Activated CD8-positive, alpha-beta memory T cell treated with anti-CD3 and anti-CD28 coated beads, Interleukin-2, amount 50 U/mL, for 48 hours (primary cell): ENCODE measurements at places on chromosomes 1 and 21.

- DNase-seq = no peak
Observed at GRCh38 chr1:21280482-21280881, 9.8 kb downstream of the ECE1 start.

GRCh38 chr1:8121261-8122159 lies 95.4 kb upstream of the ERRFI1 start:
- DNase-seq = no peak

- peak; percentile 65 for DNase-seq
Observed at GRCh38 chr1:11693024-11693590, 1.6 kb downstream of the DRAXIN start.

DNA sequence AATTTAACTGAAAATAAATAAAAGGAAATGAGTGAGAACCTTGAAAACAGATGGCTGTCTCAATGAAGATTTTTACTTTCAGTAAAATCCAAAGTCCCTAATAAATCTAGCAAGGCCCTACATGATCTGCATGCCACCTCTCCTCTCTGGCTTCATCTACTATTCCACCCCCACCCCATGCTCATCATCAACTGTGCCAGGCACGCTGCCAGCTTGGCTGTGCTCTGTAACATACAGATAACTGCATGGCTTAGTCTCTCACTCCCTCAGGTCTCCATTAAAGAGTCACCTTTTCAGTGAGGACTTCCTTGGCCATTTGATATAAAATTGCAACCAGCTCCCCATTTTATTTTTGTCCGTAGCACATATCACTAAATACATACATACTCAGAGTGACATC lies 26.7 kb downstream of the RGSL1 start:
- DNase-seq = no peak

DNA sequence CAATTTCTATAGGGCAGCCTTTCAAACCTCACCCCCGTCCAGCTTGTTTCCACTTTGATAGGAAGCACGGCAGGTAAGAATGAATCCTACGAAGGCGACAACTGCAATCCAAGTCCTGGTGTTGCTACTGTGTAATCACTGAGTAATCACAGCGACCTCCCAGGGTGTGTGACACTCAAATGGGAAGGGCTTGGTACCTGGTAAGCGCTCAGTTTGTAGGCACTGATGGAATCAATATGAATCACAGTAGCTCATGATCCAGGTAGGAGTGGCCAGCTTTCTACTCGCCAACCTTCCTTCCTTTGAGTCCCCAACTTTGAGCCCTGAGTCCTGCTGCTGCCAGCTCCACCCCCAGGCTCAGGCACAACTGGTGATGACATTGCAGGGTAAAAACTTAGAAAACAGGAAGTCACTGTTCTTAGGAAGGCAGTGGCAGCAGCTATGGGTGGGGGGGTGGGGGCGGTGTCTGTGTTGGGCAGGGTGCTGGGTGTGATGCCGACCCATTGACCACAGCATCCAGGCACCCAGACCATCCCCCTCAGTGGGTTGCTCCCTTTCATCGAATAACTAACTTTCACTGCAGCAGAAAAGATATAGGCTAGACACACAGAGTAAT lies 70.7 kb downstream of the CD247 start:
- peak; percentile 78 for DNase-seq

DNA sequence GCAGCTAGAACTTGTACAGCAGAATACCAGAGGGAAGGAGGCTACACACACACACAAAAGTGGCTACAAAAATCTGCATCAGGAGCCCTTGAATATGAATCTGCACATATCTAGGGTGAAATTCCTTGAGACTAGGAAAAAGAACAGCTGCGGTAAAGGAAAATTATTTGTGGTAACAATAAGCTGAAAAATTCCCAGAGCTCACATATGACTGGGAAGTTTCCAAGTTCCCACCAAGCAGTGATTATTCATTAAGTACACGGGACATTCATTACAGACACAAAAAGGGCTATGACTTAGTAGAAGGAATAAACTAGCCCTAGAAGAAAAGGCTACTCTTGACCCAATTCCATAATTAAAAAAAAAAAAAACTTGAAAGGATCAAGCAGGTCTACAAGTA lies 149.5 kb upstream of the BACE2 start:
- DNase-seq = no peak

- DNase-seq = no peak
Observed at GRCh38 chr1:173832748-173833147, 8.1 kb upstream of the CENPL start.

GRCh38 chr1:68363339-68363738 lies 86.4 kb downstream of the RPE65 start:
- no peak for DNase-seq

DNA sequence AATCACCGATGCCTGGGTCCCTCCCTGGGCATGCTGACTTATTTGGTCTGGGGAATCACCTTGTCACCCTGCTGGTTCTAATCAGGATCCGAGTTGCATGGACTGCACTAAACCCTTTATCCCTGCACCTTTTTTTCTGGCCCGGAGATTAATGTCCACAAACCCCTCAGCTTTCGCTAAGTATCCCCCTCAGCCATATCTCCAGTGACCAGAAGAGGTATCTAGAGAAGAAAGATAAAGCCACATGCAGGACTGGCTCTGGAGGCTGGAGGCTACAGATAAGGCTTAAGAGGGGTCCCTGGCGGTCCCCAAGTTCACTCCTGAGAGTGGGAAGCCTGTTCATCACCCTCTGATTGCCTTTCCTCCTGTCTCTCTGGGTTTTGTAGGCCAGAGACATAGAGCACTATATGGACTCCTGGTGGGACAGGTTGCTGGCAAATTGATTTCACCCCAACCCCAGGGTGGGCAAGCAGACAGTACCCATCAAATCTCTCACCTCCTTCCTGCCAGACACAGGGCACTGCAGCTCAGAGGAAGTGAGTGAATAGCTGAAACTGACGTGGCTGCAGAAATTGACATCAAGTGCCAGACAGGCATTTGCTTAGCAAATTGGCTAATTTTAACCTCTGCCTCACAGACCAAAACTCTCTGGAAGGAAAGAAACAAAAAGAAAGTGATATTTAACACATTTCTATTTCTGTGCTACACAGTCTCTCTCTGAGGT lies 38.8 kb downstream of the HMGB4 start:
- DNase-seq = no peak

GRCh38 chr21:41725421-41726031 lies 41.3 kb downstream of the RIPK4 start:
- no peak for DNase-seq

- DNase-seq = no peak
Observed at GRCh38 chr1:235821361-235821981, 45.2 kb downstream of the LYST start.

GRCh38 chr1:86382878-86383277 lies 13.2 kb downstream of the ODF2L start:
- no peak for DNase-seq
